Stimulated activated CD8-positive, alpha-beta memory T cell treated with anti-CD3 and anti-CD28 coated beads, Interleukin-7, amount 100 ng/mL, for 1 hour (primary cell): ENCODE measurements at places on chromosomes 4 and X.

DNA sequence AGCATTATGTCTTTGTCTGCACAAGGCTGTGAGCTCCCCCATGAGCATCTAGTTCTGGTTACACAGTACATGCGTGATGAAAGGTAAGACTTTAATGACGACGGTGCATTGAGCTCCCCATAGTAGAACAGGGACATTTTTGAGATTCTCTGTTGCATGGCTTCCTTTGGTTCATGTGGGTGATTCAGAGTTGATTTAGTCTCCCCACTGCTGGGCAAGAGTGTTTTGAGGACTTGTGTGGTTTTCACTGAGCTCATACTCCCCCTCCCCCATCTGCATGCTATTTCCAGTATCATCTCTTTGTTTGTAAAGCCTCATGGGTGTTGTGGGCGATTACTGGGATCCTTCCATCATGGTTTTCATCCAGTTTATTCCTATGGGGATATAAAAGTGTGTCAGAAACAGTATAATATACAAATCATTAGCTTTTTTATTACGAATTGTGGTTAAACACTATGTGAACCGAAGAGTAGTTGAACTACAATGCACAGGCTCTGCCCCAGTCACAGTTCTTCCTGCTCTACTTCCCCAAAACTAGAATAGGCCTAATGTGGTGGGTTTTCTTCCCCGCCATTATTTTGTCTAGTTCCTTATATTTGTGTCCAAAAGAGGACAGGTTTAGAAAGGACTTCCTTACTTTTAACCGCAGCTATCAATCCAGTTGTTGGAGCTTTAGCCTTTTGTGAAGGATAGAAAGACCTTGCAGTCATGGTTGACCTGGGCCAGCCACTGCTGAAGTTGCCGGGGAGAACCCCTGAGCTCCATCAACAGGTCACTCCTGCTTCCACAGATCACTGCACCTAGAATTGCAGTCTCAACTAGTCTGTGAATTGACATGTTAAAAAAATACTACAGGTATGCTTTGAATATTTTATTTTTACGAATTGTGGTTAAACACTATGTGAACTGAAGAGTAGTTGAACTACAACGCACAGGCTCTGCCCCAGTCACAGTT, 30.4 kb downstream of the KIT start:
- DNase-seq = no peak

- DNase-seq = no peak
Observed at GRCh38 chrX:150094375-150094774, 156.1 kb upstream of the EOLA2 start.

GRCh38 chr4:95045429-95045828, 287.7 kb downstream of the BMPR1B start:
- no peak for DNase-seq

- DNase-seq = no peak
Observed at GRCh38 chr4:141126769-141127168, 6.5 kb downstream of the RNF150 start.

- DNase-seq = no peak
Observed at GRCh38 chr4:187687697-187688096, 307.9 kb upstream of the ZFP42 start.

DNA sequence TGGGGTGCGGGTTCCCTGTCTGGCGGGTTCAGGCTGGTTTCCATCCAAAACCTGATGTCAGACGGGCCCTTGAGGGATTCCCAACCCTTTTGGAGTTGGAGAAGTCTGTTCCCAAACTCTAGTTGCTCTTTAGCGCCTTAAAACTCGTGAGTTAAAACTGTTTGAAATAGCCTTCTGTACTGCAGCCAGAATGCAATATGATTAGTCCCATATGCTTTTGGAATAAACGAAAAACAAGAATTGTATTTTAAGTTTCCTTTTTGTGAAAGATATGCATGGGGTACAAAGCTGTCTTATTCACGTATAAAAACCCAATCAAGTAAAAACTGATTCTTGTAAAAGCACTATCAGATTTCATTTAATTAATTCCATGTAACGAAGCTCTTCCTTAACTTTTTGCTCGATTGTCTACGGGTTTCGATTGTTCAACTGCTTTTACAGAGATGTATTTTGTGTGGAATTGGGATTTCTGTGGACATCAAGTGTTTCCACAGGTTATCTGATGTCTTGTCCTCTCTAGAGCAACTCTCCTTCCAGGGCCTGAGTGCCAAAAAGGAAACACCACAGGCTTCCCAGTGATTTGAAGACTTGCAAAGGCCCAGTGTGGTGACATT, 49.5 kb downstream of the CLDN34 start:
- no peak for DNase-seq

DNA sequence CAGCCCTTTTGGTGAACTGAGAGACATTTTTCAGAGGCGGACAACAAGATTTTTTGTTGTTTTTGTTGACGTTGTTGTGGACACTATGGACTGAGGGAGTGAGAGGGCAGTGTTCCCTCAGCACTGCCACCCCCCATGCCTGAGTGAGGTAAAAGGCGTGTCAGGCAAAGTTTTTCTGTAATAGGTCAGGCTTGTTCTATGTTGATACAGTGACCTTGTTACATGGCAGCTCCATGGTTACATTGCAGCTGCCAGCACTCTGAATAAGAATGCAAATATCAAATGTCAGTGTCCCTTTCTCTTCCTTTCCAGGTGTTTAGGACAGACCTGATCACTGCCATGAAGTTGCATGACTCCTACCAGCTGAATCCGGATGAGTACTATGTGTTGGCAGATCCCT, 36.6 kb downstream of the JADE1 start:
- no peak for DNase-seq

- DNase-seq = no peak
Observed at GRCh38 chr4:130393642-130394041, 1297.7 kb downstream of the C4orf33 start.

DNA sequence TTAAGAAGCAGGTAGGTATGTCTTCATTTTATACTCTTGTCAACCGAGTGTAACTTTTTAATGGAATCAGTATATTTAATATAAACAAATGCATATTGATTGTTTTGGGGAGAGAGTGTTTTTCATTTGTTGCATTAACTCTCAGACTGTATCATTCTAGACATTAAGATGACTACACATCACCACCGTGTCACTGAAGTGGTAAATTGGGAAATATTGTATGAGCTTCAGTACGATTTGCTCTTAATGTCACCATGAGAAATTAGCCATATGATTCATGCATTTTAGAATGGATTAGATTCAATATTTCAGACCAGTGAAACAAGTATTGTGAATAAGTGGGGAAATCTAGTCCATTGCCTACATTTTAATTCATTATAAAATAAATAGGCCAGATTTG, 9.7 kb upstream of the MFAP3L start:
- no peak for DNase-seq

GRCh38 chr4:103032574-103032973, 13.1 kb upstream of the SLC9B1 start:
- DNase-seq = no peak

DNA sequence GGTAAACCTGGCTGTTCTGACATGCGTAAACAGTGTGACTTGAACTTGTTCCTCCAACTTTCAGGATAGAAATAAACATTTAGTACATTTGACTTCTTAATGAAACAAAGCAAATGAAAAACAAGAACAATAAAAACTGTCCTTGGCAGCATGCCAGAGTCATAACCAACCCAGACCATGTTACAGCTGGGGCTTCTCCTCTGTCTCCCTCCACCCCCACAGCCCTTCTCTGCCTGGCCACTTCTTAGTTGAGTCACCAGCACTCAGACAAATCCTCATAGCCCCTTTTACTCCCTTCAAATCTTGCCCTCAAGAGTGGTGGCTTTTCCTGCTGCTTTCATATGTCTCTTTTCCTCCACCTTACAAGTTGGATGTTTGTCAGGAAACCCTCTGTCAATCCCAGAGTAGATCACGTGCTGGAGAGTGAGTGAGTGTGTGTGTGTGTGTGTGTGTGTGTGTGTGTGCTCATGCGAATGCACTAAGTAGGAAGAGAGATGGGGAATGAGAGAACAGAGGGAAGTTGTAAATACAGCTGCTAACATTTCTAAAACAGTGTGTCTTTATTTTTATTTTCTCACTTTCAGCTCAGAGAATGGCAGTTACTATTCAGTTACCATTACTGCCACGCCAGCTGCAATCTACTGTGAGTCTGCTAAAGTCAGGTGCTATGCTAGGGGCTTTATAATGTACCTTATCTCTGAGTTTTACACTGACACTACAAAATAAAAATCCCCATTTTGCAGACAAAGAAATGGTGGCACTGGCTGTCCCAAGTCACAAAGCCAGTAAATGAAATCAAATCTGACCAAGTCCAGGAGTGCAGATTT, 15.0 kb downstream of the SCARB2 start:
- DNase-seq = no peak

DNA sequence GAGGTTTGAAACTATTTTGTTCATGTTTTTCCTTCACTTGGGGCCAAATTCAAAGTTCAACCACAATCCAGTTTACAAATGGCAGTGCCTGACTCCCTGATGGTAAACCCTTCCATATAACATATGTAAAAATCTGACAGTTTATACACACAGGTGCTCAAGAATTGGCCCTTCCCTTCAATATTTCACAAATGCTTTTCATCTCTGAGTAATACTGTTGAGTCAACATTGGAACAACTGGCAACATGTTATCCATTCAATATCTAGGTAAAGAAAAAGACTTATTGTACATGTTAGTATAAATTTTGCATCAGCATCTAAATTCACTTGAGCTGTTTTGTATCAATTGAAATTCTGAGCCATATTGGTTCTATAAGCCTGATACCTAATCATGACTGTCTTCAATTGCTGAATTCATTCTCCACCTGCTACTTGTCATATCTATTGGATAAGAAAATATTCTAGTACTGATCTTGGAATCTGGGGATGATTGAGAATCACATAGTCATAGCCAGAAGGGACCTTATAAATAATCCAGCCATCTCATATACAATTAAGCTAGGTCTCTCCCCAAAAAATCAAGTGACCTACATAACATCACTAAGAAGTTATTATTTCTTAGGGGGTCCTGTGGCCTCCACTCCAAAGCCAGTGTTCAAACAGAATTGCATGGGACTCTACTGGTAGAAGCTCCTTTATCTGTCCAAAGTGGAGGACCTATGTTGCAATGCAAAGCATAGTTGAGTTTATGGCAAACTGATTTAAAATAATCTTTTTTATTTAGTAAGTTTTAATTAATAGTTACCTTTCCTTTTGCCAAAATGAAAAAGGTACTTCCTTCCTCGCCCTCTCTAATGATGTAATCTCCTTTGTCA, 61.9 kb downstream of the PRKG2 start:
- no peak for DNase-seq

GRCh38 chrX:43835559-43835958, 46.7 kb downstream of the MAOB start:
- no peak for DNase-seq

- DNase-seq = no peak
Observed at GRCh38 chr4:55568905-55569504, 22.3 kb upstream of the CLOCK start.

DNA sequence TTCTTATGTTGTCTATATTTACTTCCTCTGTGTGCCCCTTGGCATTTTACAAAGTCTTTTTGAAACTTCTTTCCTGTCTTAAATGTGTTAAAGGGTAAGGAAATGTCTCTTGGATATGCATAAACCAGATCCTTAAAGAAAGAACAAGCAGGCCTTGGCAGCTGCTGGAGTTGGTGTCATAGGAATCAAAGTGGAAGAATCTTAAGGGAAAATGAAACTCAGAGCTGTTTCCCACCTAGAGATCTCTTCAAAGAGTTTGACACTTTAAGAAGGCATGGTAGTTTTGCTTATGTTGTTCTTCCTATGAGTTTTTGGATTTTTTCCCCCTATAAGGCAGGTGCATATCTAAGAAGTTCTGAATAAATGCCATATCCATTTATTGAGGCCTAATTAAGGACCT, 37.0 kb upstream of the CWH43 start:
- no peak for DNase-seq

DNA sequence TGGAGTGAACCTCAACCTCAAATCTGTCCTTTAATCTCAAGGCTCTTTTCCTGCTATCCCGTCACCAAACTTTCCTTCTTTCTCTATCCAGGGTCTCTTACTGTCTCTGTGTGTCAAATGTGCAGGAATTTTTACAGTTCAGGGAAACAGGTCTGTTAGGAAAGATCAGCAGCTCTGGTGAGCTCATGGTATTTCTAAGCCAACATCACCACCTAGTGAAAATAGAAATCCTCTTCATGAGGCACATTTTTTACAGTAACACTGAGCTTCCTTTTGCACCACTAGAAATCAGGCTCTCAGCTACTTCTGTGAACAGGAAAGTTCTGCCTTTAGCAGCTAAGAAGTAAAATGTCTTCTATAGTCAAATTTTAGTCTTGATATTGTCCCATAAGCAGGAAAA, 39.6 kb downstream of the NUDT11 start:
- DNase-seq = no peak

GRCh38 chr4:114108869-114109268, 129.4 kb upstream of the ARSJ start:
- DNase-seq = no peak

GRCh38 chr4:125254106-125254505, 60.6 kb upstream of the FAT4 start:
- no peak for DNase-seq

- no peak for DNase-seq
Observed at GRCh38 chr4:105179539-105180401, 33.1 kb downstream of the TET2 start.

GRCh38 chrX:139290310-139290709, 240.2 kb upstream of the F9 start:
- no peak for DNase-seq

GRCh38 chrX:97498093-97498492, 614.4 kb downstream of the RPA4 start:
- DNase-seq = no peak

DNA sequence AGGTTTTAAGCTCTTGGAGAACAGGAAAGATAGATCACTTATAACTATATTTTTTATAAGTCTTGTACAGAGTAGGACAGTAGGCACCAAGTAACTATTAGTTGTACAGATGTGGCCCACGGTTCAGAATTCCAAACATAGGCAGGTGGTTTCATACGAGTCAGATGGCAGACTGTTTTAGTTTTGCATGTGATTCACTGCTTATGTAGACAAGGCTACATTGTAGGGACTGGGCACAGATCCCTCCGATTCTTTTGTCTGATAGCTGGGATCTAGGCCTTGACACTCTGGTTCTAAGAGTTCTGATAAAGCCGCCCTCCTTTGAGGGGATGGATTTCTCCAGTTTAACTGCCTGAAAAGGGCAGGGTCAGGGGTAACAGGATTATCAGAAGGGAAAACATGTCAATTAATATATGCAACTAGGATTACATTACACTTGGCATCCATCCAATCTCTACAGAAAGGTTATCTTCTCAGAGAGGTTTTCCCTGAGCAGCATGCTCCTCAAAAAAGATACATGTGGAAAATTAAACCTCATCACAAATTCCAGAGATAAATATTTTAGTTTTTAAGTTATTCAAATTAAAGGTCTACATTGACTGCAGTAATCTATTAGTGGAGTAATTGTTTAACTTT, 87.8 kb downstream of the SPRY1 start:
- no peak for DNase-seq
